ENCODE measurements at places on chromosomes 1 and 21. TPM values are rescaled to one million over a fixed set of nuclear protein-coding genes. Genes with fewer than 3 reads are reported as not detected.

The SPRR4 gene
- total RNA-seq = not detected

DNA sequence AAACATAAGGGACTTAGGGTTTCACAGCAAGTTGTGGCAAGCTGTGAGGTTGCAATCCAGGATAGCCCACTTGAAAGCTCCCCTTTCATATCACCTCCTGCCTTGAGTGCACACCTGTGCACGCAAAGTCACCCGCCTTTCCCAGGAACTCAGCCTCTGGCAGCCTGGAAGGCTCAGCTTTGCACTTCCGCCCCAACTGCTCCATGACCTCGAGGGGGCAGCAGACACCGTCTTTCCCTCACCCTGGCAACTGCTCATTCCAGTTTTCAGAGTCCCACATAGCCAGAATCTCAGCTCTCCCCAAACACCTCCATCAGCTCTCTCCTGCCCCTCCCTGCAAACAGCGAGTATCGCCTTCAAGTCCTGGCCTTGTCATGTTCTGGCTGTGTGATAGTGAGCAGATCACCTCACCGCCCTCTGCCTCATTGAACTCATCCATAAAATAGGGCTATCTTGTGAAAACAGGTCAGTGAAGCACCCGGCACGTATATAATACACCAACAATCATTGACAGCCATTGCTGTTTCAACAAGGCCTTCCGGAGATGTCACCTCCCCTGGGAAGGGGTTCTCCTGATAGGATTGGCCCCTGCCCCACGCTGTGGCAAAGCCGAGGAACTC is 32.2 kb upstream of the EPB41 start:
- DNase-seq = peak; percentile 91

- no peak for DNase-seq
Measured at GRCh38 chr1:119766374-119766794, 2.3 kb downstream of the HMGCS2 start.

- DNase-seq = peak; percentile 33
Measured at GRCh38 chr1:42747125-42747524, 7.1 kb upstream of the CLDN19 start.

GRCh38 chr1:52325786-52326185 is 40.2 kb downstream of the CC2D1B start:
- DNase-seq = no peak

The NBPF4 gene
- total RNA-seq = not detected

GRCh38 chr1:212637902-212638301 is 29.3 kb downstream of the ATF3 start:
- no peak for DNase-seq

The BSND gene
- not detected for total RNA-seq

- no peak for DNase-seq
Measured at GRCh38 chr1:101965341-101965740, 31.4 kb downstream of the OLFM3 start.

GRCh38 chr1:17053086-17053684 is 647 bp downstream of the SDHB start:
- DNase-seq = no peak

DNA sequence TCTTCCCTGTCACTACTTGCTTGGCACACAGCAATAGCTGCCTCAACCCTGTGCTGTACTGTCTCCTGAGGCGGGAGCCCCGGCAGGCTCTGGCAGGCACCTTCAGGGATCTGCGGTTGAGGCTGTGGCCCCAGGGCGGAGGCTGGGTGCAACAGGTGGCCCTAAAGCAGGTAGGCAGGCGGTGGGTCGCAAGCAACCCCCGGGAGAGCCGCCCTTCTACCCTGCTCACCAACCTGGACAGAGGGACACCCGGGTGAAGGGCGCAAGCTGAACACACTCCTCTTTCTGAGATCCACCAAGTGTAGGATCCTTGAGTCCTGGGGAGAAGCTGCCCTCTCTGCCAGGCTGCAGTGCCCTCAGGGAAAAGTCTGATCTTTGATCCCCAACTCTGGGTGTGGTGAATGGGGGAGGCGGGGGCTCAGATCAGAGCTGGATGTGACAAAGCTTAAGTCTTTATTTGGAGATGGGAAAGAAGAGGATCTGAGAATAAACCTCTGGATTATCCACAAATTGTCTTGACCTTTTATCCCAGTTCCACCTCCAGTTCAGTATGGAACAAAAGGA is 1.2 kb downstream of the RXFP4 start:
- DNase-seq = no peak

DNA sequence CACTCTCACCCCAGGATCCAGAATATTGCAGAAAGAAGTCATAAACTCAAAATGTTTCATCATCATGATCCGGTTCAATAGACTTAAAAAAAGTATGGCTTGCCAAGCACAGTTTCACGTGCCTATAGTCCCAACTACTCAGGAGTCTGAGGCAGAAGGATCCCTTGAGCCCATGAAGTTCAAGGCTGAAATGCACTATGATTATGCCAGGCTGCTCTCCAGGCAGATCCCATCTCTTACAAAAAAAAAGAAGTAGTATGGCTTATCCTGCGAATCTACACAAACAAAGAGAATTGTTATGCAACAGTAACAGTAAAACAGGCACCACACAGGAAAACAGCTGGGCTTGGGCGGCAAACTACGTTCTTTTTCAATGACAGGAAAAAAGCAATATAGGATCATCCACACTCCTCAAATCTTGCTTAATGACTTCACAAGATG is 76.2 kb downstream of the EIF4G3 start:
- no peak for DNase-seq

The INSRR gene
- not detected for total RNA-seq

The SH2D1B gene
- total RNA-seq = not detected

DNA sequence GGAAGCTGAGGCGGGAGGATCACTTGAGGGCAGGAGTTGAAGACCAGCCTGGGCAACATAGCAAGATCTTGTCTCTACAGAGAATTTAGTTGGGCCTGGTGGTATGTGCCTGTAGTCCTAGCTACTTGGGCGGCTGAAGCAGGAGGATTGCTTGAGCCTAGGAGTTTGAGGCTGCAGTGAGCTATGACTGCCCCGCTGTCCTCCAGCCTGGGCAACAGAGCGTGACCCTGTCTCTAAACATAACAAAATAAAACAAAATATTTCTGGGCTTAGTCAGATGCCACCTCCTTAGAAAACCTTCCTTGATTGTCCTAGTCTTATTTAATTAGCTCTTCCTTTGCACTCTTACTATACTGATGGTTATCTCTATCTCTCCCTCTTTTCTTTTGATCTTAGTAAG is 8.5 kb downstream of the TGFB2 start:
- DNase-seq = no peak

DNA sequence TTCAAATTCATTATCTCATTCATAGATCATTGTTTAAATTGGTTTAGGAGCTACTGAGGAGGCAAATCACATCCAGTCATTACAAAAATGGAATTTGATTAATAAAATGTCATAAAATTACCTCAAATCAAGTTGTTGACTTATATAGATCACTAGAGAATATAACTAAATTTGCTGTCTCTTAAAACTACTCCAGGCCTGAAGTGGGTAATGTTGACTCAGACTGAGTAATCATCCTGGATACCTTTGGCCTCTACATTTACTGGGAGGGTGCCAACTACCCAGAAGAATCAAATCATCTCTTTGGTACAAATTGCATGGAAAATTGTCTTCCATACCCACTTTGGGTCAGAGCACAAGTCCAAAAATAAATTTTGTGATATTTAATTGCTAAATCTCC is 191.2 kb upstream of the GREM2 start:
- DNase-seq = no peak

The MYBPH gene
- not detected for total RNA-seq

The HEYL gene
- total RNA-seq = 1.8 TPM

The TMPRSS15 gene
- total RNA-seq = not detected

- DNase-seq = no peak
Measured at GRCh38 chr21:23977971-23978370, 1629.3 kb downstream of the MRPL39 start.

DNA sequence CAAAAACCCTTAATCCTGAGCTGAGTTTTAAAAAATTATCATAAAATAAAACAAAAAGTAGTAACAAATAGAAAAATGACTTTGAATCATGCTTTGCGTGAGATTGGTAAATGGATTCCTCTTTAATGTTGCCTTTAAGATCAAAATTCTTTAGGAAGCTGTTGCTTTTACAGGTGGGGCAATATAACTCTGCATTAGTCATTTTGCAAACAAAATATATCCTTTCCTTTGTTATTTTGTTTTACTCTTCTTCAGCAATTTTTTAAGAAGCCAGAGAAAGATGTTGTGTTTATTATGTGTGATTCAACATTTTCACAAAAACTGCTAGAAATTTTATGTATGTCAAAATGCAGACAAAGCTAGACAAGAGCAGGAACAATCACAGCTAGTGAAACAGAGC is 50.0 kb downstream of the MARK1 start:
- DNase-seq = no peak

The B4GALT2 gene
- total RNA-seq = 51.3 TPM

The MAB21L3 gene
- total RNA-seq = not detected

The KDF1 gene
- 11.0 TPM for total RNA-seq
